GDM1 (cell line): ENCODE measurements at places on chromosomes 3 and 15.

DNA sequence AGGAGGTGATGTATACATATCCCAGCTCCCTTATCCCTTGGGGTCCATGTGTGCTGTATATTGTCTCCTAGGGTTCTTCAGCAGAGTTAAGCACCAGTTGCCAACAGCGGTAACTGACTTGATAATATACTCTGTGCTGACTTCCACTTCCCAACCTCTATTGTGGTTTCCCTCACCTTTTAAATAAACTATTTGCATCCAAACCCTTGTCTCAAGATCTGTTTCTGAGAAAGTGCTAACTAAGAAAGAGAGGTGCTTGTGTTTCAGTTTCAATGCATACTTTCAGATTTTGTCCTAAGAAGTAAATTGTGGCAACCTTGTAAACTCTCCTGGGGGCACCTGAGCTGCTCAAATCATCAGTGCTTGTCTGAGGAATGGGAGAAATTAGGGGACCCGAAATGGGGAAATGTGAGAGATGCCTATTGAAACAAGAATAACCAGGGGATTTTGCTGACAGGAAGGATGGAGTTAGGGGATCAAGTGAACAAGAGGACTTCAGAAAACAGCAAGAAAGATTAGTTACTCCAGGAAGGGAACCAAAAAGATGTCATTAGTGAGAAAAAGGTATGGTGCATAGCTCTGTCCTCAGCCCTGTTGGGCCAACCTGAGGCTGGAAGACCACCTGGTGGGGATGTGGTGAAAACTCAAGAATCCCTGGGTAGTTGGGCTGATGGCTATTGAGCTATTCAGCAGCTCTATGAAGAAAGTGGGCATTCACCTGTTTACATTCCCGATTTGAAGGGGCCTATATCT lies 50.9 kb upstream of the MRPL3 start:
- DNase-seq: no peak

DNA sequence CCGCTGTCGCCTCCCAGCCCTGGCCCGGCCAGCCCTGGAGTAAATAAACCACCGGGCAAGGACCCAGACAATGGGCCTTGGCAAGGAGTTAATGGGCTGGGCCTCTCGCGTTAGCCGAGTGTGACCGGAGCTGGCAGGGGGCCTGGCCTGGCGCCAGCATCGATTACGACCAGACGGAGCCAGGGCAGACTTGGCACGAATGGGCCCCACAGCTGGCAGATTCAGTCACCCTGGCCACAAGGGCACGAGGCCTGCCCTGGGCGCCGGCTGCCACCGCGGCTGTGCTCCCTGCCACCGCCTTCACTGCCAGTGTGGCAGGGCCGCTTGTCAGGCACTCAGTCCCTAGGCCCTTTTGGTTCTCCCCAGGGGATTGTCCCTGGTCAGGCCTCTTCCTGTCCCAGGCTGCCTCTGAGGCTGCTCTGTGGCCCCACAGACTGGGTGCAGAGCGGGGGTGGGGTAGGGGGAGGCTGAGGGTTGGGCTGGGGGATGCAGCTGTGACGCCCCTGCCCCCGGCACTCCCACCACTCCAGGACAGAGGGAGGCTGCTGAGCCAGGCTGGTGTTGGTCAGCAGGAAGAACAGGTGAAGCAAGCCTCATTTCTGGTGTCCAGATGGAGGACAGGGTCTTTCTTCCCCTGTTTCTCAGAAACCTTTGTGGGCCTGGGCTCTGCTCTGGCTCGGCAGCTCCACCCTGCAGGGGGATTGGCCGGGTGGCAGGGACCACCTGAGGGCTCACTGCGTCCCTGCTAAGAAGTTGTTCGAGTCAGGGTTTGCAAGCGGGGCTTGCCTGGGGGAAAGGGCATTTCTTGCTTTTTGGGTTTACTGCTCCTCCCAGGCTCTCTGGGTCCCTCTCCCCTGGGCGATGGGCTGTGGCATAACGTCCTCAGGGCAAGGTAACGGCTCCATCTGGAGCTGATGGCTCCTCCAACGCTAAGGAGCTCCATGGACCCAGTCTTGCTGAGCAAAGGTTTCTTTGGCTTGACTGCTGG lies 30.5 kb upstream of the SRP14 start:
- no peak for DNase-seq

GRCh38 chr3:123130079-123130750 lies 63.4 kb downstream of the PDIA5 start:
- no peak for DNase-seq

GRCh38 chr3:134941820-134942219 lies 146.8 kb downstream of the EPHB1 start:
- no peak for DNase-seq

GRCh38 chr3:21592828-21593227 lies 158.2 kb downstream of the ZNF385D start:
- no peak for DNase-seq

GRCh38 chr3:133443649-133444422 lies 44.0 kb downstream of the BFSP2 start:
- DNase-seq: no peak

GRCh38 chr3:173660645-173661299 lies 263.2 kb downstream of the NLGN1 start:
- DNase-seq: no peak

- no peak for DNase-seq
Observed at GRCh38 chr3:45691842-45692241, 2.6 kb downstream of the SACM1L start.

- no peak for DNase-seq
Observed at GRCh38 chr15:88341006-88341405, 84.5 kb upstream of the NTRK3 start.

DNA sequence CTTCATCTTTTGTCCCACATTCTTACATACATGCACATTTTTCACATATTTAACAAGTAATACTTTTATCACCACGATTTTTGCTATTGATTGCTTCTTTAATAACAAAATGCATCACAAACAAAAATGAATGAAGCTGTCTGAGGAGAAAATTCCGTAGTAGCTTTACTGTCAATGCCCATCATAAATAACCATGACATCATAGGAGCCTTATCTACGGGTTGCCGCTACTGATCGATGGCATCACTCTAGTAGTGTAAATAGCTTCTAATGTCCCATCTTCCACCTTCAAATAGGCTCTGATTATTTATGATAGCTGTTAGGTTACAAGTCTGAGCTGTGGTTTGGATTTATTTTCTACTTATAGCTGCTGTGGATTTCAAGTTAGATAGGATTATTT lies 323.4 kb downstream of the MECOM start:
- DNase-seq: no peak

DNA sequence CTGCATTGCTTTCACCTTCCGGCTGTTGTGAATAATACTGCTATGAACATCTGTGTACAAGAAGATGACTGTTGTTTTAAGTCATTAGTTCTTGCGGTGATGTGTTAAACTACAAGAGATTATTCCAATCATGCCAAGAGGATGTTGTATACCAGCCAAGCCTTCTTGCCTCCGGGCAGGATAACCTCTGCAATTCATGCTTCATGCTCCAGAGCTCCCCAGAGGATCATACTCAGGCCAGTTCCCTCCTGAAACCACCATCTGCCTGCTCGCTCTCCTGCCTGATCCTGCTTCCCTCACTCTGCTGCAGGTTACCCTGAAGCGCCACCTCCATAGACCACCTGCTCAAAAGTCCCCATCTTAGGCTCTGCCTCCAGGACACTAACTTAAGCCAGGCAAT lies 187.1 kb upstream of the PROK2 start:
- DNase-seq: no peak

GRCh38 chr3:125313060-125313635 lies 62.0 kb downstream of the ZNF148 start:
- no peak for DNase-seq

DNA sequence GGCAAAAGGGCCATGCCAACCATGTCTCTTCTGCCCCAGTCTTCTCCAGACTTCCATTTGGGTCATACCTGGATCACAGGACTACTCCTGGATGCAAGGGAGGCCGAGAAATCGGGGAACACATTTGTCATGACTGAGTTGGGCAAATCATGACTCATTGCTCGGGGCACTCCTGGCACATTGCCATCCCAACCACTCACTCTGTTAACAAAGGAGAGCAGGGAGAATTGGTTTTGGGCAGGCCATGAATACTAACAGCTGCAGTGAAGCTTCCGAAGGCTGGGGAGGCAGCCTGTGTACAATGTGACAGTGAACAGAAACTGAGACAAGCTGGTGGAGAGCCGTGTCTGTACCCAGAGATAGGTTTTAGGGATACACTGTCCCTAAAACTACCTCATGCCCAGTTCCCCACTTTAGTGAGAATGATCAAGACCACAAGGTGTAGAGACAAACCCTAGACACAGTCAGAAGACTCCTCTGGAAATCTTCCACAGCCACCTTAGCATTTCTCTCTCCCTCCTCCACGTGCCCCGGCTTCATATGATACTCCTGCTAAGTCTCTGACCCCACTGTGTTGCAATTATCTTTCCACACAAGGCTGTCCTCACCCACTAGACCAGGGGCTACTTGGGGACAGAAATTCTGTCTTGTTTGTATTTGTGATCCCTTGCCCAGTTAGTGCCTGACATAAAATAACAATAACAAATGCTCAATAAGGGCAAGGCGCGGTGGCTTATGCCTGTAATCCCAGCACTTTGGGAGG lies 10.5 kb upstream of the BUB1B start:
- no peak for DNase-seq

- no peak for DNase-seq
Observed at GRCh38 chr15:34233614-34234013, 8.8 kb downstream of the EMC4 start.

DNA sequence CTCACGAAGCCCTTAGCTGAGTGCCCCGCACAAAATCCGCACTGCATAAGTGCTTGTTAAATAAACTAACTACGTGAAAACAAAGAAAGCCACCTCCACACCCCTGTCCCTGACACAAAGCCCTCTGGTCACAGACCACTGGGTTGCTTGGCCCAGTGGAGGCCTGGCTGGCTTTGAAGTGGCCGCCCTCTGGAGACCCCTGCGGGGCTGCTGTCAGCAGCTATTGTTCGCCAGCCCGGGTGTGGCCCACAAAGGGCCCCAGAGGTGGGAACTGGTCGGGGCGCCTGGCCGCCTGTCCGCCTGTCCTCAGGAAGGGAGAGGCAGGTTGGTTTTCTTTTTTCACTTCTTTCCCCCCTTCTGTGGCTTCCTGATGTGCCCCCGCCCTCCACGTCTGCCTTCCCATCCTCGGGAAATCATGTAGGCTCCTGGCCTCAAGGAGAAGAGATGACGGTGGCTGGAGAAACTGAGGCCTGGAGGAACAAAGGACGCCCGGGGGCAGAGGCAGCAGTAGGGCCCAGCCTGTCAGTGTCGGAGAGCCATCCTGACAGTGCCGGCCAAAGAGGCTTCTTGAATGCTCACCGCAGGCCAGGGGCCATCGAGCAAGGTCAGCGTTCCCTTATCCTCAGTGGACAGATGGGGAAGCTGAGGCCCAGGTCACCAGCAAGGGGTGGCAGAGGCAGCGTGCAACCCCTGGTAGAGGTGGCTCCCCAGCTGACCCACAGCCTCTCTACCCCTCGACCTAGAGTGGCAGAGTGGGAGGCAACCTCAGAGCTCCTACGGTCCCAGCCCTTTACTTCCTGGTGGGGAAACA lies 61.1 kb downstream of the SLC6A6 start:
- no peak for DNase-seq

- DNase-seq: no peak
Observed at GRCh38 chr3:163538387-163538786, 1539.9 kb downstream of the SI start.

- DNase-seq: no peak
Observed at GRCh38 chr3:187914231-187914630, 169.0 kb upstream of the BCL6 start.

DNA sequence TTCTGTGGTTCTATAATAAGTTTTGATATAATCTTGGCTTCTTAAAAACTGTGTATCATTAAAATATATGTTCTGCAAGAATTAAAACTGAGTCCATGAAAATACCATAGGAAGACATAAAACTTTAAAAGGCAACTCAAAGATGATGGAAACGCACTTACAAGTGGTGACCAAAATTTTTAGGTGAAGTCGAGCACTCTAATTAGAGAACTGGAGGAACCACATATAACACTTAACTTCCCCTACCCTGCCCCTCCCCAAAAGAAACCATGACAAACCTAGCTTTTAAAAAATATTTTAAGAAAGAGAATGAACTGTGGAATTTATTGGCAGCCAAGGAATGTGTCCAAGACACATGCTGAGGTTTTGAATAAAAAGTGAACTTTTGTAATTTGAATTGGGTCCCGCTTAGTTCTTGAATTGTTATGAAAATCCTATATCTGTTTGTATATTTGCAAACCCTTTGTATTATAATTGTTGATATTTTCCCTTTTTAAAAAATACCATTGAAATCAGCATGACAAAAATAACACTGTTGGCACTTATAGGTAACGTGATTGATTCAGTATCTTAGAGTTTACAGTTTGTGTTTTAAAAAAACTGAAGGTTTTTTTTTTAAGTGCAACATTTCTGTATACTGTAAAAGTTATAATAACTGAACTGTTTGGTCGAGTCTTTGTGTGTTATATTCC lies 7.7 kb downstream of the NR2F2 start:
- no peak for DNase-seq

- DNase-seq: no peak
Observed at GRCh38 chr15:90930861-90931574, 1.3 kb downstream of the HDDC3 start.

GRCh38 chr3:186526256-186526606 lies 17.9 kb downstream of the CRYGS start:
- DNase-seq: no peak

- DNase-seq: no peak
Observed at GRCh38 chr3:106035619-106036018, 166.8 kb upstream of the CBLB start.

- no peak for DNase-seq
Observed at GRCh38 chr3:49609314-49609713, 55.0 kb downstream of the BSN start.

GRCh38 chr15:75229191-75230015 lies 27.7 kb downstream of the C15orf39 start:
- no peak for DNase-seq

DNA sequence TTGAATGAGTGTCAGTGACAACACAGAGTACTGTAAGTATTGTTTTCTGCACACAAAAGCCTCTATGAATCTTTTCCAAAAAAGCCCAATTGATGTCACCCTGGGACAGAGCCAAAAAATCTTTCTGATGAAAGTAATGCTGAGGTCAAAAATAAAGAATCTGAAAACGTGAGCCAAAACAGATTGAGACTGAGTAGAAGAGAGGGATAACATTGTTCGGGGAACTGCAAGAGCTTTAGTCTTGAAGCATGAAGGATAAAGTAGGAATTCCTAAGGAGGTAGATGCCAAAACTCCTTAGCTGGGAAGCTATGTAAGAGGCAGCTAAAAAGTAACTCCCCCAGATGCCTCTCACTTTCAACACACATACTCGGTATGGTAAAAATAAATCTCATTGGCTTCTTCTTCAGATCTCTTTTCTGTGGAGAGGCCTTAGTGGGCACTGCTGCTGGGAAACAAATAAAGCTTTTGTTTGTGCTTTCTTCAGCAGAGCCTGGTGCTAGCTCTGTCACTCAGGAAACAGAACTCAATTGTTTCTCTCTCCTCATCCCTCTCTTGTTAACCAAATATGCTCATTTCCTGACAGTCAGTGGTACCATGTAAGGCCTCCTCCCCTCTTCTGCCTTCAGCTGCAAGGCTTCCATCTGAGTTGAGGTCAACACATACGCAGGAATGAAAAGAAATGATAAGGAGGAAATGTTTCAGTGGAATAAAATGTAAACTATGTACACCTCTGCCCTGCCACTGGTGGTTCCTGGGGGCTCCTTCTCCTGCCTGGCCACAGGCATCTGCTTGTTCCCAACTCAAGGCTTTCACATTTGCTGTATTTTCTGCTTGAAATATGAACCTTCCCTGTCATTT lies 58.1 kb downstream of the CD200 start:
- DNase-seq: peak; percentile 48

GRCh38 chr15:63191895-63192618 lies 2.7 kb downstream of the RAB8B start:
- peak; percentile 31 for DNase-seq

GRCh38 chr3:177994976-177995375 lies 541.3 kb upstream of the KCNMB2 start:
- DNase-seq: no peak
